ENCODE measurements at places on chromosomes 3 and 15.

- no peak for DNase-seq
These were observed 66.6 kb upstream of the ARL8B start for GRCh38 chr3:5055357-5056110.

- no peak for DNase-seq
These were observed 168.2 kb upstream of the GPR149 start for GRCh38 chr3:154598166-154598565.

GRCh38 chr3:155704771-155705559 is 39.9 kb downstream of the PLCH1 start:
- DNase-seq: no peak

DNA sequence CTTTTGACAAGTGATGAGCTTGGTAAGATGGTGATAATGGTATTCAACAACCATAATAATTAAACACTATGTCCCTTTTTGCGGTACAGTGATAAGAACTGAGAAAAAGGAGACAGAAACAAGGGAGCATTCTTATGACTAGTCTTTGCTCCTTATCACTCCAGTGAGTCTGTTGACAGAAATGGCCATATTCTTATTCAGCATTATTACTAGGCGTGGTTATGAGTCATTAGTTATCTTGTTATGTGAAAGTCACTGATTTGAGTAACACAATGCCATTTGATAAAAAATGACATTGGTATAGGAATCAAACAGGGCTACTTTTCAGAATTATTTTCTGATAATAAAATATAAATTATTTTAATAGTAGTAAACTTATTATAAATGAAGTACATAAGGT is 193.5 kb downstream of the C3orf38 start:
- no peak for DNase-seq

- DNase-seq: no peak
These were observed 59.5 kb upstream of the CTSH start for GRCh38 chr15:79004336-79004735.

DNA sequence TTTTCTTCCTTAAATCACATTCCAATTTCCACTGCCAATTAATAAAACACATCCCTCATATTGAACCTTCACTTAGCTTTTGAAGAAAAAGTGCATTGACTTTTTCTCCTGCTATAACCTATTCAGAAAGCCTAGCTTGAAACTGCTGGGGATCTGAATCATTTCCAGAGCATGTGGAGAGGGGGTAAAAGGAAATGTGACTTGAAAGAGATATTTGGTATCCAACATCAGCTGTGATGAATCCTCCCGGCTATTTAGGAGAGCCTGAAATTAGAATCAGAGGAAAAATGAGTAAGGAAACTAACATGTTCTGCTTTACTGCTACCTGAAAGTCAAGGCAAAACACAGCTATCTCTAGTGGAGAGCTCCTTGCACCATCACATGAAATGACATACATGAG is 2.6 kb upstream of the GNB5 start:
- DNase-seq: no peak

DNA sequence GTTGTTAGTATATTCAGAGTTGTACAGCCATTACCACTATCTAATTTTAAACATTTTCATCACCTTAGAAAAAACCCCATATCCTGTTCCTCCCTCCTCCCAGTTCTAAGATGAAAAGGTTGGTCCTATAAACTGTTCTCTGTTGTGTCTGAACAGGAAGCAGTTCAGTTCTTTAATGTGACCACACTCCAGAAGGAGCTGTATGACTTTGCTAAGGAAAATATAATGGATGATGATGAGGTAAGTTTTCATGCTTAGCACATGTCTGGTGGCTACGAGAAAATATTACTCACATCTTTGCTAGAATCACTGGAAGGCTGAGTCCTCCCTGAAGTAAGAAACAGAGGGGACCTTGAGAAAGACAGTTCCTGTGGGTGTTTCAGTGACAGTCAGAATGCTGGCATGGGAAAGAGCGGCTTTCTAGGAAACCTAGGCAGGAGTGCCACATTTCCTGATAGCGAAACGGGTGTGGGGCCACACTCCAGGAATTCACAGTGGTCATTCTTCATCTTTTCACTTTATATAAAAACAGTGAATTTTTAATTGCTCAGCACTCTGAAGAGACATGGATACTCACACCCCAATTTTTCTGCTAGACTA is 20.3 kb downstream of the CRTAP start:
- DNase-seq: no peak

GRCh38 chr15:100918034-100918689 is 995 bp upstream of the LRRK1 start:
- peak; percentile 12 for DNase-seq

DNA sequence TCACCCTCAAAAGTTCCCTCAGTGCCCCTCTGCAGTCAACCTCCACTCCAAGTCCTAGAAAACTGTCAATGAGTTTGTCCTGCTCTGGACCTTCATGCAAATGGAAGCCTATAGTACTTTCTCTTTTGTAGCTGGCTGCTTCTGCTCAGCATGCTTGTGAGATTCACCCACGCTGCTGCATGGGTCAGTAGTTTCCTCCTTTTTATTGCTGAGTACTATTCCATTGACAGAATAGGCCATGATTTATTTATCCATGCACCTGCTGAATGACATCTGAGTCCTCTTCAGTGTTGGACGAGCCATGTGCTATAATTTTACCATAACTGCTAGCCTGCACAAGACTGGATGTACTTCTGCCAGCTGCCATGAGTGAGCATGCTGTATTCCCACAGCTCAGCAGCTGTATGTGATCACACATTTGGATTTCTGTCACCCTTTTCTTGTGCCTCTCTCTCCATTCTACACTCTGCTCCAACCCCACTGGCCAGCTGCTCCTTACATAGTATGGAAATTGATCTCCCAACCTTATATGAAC is 26.3 kb downstream of the CDCP1 start:
- DNase-seq: no peak

DNA sequence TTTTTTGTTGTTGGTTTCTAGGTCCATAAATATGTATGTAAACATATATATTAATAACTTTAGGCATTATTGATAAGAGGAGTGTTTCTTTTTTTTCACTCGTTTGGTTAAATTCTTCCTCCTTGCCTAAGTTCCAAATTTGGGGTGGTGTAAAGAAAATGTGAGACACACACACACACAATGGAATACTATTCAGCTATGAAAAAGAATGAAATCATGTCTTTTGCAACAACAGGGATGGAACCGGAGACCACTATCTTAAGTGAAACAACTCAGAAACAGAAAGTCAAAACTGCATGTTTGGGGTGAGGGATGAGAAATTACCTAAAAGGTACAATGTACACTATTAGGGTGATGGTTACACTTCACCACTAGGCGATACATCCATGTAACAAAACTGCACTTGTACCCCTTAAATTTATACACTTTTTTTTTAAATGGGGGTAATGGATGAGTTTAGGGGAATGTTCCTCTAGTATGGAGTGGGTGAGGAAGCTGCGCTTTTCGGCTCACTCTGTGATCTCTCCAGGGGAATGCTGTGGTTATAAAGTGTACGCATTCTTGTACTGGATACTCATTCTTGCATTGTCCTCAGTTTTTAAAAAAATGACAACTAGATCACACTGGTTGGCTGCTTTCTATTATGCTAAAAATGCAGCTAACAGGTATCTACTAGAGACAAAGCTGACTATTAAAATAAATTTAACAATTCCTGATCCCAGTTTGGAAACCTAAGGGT is 50.8 kb upstream of the PPARG start:
- no peak for DNase-seq

DNA sequence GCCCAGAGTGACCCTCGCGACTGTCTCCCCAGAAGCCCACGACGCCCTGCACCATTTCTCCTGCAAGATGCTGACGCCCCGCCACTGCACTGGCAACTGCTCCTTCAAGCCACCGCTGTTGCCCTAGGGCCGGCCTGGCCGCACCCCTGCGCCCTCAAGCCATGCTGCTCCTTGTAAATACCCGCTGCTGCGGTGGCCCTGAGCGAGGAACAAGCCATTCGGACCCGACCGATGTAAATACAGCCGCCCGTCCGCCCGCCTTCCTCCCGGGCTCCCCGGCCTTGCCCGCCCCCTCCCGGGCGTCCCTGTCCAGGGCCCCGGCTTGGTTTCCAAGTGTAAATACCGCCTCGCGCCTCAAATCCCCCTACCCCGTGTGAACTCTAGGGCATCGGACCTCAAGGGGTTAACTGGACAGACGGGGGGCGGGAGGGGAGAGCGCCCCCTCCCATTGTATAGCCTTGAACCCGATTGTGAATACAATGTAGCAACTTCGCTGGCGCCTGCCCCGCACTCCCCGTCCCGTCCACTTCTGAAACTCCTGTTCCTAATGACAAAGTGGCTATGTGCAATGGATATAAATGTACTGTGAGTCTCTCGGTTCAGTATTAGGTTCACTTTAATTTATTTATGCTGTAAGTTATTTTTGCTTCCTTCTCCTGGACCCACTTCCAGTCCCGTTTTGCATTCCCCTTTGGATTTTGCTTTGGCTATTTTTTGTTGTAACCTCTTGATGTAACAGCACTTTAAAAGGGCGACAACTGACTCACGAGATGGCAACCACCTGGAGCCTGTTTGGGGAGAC is 5.9 kb downstream of the RNU6-1 start:
- DNase-seq: no peak

DNA sequence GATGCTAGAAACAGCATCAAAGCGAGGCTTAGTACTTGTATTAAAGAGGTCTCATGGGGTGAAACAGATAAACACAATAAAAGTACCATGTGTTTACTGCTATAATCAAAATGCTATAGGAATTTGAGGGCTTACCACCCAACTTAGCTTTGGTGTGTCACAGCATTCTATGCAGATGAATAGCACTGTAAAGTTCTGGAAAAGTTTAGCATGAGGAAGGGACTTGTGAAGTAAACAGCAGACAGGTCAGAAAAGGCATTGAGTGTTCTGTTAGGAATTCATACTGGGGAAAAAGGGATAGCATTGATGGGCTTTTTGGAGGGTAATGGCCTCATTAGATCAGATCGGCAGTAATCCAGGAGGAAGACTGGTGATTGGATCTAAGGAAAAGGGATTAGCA is 505.3 kb downstream of the NLGN1 start:
- no peak for DNase-seq

- peak; percentile 13 for DNase-seq
These were observed 68.5 kb downstream of the TMCO5A start for GRCh38 chr15:38002883-38003477.

GRCh38 chr3:142459929-142460328 is 12.1 kb upstream of the XRN1 start:
- no peak for DNase-seq

DNA sequence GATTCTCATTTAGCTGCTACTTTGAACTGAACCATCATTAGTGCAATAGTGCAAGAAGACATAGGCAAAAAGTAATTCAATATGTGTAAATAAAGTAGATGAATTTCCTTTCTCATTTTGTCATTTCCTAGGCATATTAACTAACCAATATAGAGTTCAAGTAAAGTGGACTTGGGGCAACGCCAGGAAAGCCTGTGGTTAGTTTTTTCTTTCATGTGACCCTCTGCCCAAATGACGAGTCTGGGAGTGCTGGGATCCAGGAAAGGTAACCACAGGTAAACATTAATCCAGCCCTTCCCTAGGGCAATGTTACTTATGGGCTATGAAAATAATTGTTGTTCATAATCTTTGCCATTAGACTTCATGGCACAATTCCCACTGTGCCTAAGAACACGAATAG is 181.0 kb downstream of the VPS13C start:
- no peak for DNase-seq

- no peak for DNase-seq
These were observed 190.2 kb downstream of the NR1D2 start for GRCh38 chr3:24135280-24135679.

DNA sequence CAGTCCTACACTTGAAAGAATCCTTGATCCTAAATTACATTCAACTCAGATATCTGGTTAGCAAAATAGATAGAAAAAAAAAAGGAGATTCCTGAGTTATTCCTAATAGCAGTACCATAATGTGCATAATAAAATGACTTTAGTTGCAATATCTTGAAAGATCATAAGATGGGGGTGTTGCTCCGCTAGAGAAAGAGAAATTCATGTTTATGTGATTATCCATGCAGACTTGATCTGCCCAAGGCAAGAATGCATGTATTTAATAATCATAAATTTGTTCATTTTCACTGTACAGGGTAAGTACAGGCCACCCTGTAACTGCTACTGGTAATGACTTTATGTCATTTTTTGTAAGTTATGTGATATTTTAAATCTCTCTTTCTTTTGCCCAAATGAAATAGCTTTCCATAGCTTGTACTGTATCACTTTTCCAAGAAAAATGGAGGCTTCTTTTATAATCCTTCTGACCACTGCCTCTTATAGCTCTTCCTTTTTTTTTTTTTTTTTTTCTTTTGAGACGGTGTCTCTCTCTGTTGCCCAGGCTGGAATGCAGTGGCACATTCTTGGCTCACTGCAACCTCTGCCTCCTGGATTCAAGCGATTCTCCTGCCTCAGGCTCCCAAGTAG is 84.6 kb downstream of the HCN4 start:
- DNase-seq: no peak

GRCh38 chr3:43949594-43949993 is 258.9 kb downstream of the ABHD5 start:
- DNase-seq: no peak

DNA sequence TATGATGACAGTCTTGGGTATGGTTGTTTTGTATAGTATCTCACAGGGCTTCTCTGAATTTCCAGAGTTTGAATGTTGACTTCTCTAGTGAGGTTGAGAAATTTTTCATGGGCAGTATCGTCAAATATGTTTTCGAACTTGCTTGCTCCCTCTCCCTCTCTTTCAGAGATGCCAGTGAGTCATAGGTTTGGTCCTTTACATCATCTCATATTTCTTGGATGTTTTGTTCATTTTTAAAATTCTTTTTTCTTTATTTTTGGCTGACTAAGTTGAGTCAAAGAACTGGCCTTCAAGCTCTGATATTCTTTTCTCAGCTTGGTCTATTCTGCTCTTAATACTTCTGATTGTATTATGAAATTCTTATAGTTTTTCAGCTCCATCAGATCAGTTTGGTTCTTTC is 282.3 kb upstream of the NECTIN3 start:
- no peak for DNase-seq

DNA sequence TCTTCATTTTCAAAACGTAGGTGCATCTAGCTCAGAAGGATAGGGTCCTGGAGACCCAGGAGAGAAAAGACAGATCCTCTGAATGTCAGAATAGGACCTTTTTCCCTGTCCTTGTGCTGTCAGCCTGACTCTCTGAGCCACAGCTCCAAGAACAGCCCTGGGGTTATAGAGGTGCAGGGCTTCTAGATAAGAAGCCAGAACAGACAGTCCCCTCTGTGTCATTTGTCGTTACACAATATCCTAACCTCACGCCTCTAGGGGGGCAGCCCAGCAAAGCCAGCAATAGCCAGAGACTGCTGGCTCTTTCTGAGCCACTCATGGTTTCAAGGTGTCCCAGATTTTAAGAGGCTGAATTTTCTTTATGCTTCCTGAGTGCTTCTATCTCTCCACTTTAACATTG is 153.2 kb upstream of the THBS1 start:
- DNase-seq: no peak

- no peak for DNase-seq
These were observed 27.4 kb upstream of the FAM174B start for GRCh38 chr15:92682741-92683510.

GRCh38 chr15:76809412-76810103 is 95.6 kb downstream of the SCAPER start:
- no peak for DNase-seq
